ENCODE measurements at places on chromosomes 6 and 20. TPM values are rescaled to one million over a fixed set of nuclear protein-coding genes. Genes with fewer than 3 reads are reported as not detected.

The MOG gene
- total RNA-seq, result not detected

The PPIL6 gene
- total RNA-seq, result not detected

The SLC26A8 gene
- total RNA-seq, result not detected

The PSORS1C1 gene
- total RNA-seq, result not detected

GRCh38 chr6:134245041-134245440 lies 72.9 kb downstream of the SGK1 start:
- H3K27me3 ChIP-seq, result no peaks in the 10 kb centered on the region
- no peak overlapping the region for H3K4me3 ChIP-seq
- H3K27ac ChIP-seq, result peak overlapping the region; percentile 29
- DNase-seq, result no peak
- H3K4me1 ChIP-seq, result peaks cover 64% of the 10 kb centered on the region

DNA sequence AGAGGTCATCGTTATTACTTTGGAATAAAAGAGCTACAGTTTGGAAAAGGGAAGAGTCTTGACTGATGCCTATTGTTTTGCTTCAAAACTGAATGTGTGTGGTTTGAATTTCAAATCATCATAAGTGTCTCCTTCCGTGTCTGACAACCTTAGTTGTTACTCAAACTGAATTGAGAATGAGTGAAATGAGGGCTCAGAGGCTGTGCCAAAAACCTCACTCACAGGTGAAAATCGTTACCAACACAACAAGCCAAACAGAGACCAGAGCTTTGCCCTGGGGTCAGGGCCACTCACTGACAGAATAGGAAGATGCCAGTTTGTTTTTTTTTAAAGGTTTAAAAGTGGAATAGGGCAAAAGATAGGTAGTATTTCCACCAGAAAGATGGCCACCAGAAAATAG lies 15.2 kb upstream of the SIRT5 start:
- no peak overlapping the region for H3K27ac ChIP-seq
- no peak overlapping the region for H3K4me3 ChIP-seq
- no peaks in the 10 kb centered on the region for H3K36me3 ChIP-seq
- DNase-seq, result no peak
- H3K27me3 ChIP-seq, result peaks cover 14% of the 10 kb centered on the region

DNA sequence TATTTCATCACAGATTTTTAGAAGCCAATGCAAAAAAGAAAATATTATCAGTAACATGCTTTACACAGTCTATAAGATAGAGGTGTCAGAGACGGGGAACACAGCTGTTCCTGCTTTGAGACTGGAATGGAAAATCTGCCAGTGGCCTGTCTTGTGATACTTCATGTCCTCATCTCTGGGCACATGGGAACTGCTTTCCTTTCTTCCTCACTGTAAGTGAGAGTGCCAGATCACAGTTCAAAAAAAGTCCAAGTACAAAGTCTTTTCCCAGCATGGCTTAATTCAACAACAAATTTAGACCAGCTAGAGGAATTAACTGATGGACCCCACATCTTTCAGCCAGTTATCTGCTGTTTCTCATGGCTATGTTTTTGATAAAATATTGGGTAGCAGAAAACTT lies 490.4 kb downstream of the CDKAL1 start:
- H3K27ac ChIP-seq, result no peak overlapping the region
- H3K4me3 ChIP-seq, result no peak overlapping the region
- H3K36me3 ChIP-seq, result peaks cover 15% of the 10 kb centered on the region
- no peak for DNase-seq
- no peaks in the 10 kb centered on the region for H3K27me3 ChIP-seq
- no peaks in the 10 kb centered on the region for H3K4me1 ChIP-seq

DNA sequence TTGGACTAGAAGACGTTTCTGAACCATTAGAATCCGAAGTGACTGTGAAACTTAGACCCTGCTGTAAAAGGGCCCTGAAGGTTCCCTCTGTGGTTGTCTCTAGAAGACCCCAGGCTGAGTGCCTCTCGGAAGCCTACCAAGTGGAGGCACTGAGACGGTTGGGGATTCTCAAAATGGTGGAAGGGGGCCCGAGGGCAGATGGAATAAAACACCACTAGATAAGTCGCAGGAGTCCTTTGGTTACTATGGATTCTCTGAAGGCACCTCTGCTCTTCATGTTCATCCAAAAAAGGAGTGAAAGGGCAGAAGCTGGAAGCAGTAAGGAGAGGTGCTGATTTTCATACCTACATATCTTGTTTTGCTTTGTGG lies 4.0 kb upstream of the TFAP2D start:
- no peak overlapping the region for H3K4me3 ChIP-seq
- peaks cover 3% of the 10 kb centered on the region for H3K36me3 ChIP-seq
- no peak for DNase-seq
- H3K4me1 ChIP-seq, result no peaks in the 10 kb centered on the region

GRCh38 chr20:37525810-37526209 lies 1.9 kb downstream of the BLCAP start:
- H3K27ac ChIP-seq, result no peak overlapping the region
- peak overlapping the region; percentile 16 for H3K4me3 ChIP-seq
- H3K4me1 ChIP-seq, result peaks cover 48% of the 10 kb centered on the region
- H3K27me3 ChIP-seq, result no peaks in the 10 kb centered on the region
- H3K36me3 ChIP-seq, result peaks cover 6% of the 10 kb centered on the region
- DNase-seq, result no peak

DNA sequence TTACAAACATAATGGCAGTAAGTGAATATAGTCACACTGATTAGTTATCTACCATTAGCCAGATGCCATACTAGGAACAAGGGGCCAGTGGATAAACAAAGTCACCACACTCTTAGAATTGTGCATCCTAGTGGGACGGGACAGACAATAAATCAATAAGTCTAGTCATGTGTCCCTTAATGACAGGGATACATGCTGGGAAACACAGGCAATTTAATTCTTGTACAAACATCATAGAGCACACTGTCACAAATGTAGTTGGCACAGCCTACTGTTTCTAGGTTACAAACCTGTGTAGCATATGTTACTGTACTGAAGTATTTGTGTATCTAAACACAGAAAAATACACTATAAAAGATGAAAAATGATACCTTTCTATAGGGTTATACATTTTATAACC lies 123.0 kb upstream of the FAM184A start:
- no peak overlapping the region for H3K4me3 ChIP-seq
- H3K27ac ChIP-seq, result no peak overlapping the region
- peaks cover 8% of the 10 kb centered on the region for H3K4me1 ChIP-seq
- H3K27me3 ChIP-seq, result no peaks in the 10 kb centered on the region

- H3K36me3 ChIP-seq, result no peaks in the 10 kb centered on the region
- DNase-seq, result no peak
- peaks cover 4% of the 10 kb centered on the region for H3K4me1 ChIP-seq
- H3K27me3 ChIP-seq, result no peaks in the 10 kb centered on the region
Observed at GRCh38 chr20:31596831-31597480, 8.1 kb upstream of the ID1 start.

DNA sequence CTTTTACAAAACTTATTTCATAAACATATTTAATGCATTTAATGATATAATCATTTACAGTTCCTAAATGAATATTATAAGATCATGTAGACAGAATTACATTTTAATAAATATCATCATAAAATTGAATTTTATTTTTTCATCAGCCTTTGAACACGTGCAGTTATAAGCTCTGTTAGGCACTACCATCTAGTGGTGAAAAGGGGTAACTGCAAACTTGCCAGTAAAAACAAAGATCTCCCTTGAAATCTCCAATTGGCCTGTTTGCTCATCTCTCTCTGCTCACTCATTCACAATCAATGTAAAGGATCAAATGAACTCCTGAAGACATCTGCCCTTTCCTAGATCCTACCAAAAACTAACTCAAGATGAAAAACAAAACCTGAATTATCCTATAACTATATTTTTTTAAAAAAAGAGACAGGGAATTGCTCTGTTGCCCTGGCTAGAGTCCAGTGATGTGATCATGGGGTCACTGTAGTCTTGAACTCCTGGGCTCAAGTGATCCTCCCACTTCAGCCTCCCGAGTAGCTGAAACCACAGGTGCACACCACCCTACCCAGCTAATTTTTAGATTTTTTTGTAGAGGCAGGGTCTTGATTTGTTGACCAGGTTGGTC lies 31.7 kb downstream of the SAMHD1 start:
- DNase-seq, result no peak
- no peak overlapping the region for H3K4me3 ChIP-seq
- peaks cover 6% of the 10 kb centered on the region for H3K4me1 ChIP-seq

- no peaks in the 10 kb centered on the region for H3K27me3 ChIP-seq
- H3K4me3 ChIP-seq, result no peak overlapping the region
- H3K36me3 ChIP-seq, result peaks cover 55% of the 10 kb centered on the region
- no peak for DNase-seq
Observed at GRCh38 chr6:122458087-122458486, 13.5 kb downstream of the SERINC1 start.

Measured in activated CD4-positive, alpha-beta memory T cell treated with anti-CD3 and anti-CD28 coated beads, Interleukin-2, amount 10 ng/mL, durations not matched to agents 7 days and 5 days (primary cell).